WTC11 (cell line): ENCODE measurements at places on chromosomes 13 and 19.

DNA sequence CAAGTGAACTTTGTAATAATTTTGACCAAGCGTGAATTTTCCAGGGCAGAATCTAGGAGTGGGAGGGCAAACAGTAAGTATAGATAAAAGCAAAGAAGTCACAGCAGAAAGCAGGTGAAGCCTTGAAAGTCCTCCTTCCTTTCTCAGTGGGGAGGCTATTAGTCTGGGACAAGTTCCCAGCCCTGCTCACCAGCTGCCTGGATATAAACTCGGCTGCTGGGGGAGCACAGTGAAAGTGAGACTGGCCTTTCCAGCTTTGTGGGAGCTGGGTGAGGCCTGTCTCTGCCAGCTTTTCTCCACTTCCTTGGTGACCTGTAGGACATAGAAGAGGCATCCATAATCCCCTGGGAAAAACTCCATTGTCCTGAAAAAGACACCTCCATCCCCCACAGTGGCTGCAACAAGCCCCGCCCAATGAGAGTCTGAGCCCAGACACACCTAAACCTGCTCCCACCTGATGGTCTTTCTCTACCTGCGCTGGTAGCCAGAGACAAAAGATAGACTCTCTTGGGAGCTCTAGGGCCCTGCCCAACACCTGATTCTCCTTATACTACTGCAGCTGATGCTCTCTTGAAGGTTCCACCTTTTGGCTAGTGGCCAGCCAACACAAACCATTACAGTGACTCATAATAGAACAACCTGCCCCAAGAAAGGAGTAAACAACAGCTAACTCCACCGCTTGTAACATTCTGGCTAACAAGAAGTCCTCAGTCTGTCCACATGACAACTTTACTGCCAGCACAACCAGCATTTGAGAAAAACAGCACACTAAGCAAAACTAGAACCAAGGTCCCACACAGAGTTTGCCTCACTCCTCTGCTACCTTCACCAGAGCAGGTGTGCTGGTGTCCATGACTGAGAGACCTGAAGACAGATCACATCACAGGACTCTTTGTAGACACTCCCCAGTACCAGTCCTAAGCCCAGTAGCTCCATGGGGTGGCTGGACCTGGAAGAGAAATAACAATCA lies 252.2 kb upstream of the SLITRK6 start:
- no peak for DNase-seq

GRCh38 chr13:39186205-39186875 lies 148.1 kb downstream of the NHLRC3 start:
- no peak for DNase-seq

DNA sequence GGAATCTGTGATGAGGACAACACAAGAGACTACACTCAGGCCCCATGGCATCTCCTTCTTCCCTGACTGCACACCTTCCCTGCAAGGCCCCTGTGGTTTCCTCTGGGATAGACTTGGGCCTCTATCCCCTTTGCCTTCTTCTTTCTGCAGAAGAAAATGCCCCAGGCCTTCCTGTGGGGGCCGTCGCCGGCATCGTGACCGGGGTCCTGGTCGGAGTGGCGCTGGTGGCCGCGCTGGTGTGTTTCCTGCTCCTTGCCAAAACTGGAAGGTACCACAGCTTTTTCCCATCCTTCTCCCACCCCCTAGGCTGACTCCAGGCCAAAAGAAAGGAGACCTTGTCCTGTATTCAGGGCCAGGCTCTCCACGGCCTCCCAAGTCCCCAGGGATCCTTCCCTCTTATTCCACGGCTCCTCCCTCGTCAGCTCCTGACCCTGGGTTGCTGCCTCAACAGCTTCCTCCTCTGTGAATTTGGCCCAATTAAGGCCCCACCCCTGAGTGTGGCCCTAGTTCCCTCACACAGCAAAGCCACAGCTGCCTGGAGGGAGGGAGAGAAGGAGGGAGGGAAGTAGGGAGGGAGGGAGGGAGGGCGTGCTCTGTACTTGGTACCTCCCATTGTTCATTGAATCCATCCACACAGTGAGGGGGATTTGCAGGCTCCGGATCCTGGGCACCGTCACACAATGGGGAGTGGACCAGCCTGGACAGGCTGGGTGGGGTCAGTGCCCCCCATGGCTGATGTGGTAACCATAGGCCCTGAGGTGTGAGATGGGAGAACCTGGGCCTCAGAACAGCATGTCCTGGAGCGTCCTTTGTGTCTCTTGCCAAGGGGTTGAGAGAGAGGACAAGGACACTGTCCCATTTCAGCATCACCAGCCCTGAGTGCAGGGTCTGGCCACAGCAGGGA lies 12.5 kb downstream of the CEACAM3 start:
- DNase-seq = no peak

GRCh38 chr19:42386974-42387707 lies 3.0 kb downstream of the CNFN start:
- peak; percentile 89 for DNase-seq

DNA sequence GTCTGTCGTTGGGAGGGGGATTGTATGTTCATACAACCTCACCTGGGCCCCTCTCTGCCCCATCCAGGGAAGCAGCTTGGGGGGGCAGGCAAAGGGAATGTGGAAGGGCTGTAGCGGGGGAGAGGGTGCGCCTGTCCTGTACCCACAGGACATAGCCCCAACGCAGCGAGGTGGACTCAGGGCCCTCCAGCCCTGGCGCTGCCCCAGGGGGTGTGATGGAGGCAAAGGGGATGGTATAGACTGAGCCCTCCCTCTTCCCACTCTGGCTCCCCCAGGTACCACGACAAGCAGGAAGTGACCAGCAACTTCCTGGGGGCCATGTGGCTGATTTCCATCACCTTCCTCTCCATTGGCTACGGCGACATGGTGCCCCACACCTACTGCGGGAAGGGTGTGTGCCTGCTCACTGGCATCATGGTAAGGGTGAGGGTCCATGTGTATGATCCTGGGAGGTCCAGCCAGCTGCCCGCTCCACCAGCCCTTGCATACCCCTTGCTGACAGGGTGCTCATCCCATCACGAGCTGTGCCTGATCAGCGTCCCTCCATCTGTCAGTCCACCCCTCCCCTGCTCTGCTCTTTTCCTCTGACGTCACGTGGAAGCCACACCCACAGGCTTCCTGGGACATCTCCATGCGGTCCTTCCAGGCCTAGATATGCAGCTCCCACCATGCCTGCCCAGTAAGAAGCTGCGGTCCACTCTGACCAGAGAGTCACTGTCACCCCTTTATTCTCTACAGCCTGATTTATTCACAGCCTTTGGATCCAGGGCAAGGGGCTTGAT lies 18.3 kb downstream of the KCNN1 start:
- no peak for DNase-seq

DNA sequence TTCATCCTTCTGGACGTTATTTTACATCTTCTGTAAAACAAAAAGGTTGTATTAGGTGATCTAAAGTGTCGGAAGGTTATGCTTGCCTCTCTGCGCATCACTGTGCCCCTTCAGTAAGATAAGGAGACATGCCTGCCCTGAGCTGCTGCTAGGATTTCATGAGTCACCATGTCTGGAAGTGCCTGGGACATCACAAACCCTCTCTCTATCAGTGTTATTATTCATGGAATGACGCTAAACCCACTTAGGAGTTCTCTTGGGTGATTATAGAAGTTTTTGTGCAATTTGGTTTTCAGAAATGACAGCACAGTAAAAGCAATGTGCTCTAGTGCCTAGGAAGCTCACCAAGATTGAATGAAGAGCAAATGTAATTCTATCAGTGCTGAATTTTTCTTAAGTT lies 617.7 kb downstream of the DCT start:
- DNase-seq = no peak

- no peak for DNase-seq
Measured at GRCh38 chr13:89940383-89940782, 1407.1 kb upstream of the MIR17HG start.

- no peak for DNase-seq
Measured at GRCh38 chr13:44540761-44541434, 35.2 kb downstream of the TSC22D1 start.

GRCh38 chr19:50263176-50263575 lies 59.8 kb downstream of the MYH14 start:
- no peak for DNase-seq

DNA sequence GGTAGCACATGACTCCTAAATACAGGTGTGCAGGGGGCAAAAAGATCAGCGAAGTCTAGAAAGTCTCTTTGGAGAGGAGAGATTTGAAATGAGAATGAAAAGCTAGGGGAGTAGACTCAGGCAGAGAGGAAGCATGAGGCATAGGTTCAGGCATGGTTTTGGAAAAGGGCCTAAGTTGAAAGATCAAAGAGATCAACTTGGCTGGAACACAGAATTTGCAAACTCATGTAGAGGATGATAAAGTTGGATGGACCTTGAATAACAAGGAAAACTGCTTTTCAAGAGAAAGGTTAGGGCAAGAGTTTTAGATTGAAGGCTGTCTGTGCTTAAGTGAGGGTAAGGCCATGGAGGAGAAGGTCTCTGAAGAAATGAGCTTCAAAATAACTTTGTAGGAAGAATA lies 47.4 kb upstream of the UBAC2 start:
- DNase-seq = no peak

GRCh38 chr19:29292153-29292552 lies 79.2 kb upstream of the UQCRFS1 start:
- DNase-seq = no peak

DNA sequence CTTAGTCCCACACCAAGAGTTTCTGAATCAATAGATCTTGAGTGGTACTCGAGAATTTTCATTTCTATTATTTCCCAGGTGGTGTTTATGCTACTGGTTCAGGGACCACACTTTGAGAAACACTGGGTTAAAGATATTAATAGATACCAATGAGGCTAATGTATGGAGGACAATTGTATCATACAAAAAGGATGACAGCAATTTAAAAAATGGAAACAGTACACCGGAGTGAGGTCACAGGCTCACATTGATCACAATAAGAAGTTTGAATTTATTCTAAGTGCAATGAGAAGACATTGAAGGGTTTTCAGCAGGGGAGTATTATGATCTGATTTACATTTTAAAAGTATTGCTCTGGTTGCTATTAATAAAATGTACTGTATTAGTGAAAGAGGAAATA lies 488.3 kb downstream of the PCDH17 start:
- DNase-seq = no peak

DNA sequence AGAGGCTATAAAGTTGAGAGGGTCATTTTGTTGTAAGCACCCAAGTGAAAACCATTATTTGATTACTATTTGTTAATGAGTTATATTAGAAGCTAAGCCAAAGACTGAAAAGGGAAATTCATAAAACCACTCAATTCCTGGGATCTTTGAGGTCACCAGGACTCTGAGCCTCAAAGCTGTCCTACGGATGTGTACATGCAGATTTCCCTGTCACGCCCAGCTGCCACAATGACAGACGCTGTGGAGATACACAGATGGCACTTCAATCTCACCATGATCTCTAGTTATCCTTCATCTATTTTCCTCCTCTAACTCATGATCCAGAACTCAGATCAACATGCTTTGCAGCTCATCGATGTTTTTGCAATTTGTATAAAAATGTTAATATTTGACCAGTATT lies 403.5 kb upstream of the MIR17HG start:
- no peak for DNase-seq

GRCh38 chr19:10920781-10921180 lies 7.7 kb downstream of the YIPF2 start:
- DNase-seq = no peak

DNA sequence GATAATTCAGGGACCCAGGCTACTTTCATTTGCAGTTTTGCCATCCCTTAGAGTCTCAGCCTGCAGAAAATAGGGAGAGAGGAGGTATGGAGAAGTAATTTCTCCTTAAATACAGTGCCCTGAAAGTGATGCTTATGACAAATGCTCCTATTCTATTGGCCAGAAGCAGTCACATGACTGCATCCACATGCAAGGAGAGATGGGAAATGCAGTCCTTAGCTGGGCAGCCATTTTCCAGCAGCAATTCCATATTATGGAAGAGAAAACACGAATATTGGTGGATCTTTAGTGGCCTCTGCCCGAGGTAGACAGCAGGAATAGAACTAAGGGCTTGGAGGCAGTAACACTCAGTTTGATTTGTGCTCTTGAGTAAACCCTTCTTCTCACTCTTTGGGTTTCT lies 39.4 kb downstream of the VAV1 start:
- no peak for DNase-seq

DNA sequence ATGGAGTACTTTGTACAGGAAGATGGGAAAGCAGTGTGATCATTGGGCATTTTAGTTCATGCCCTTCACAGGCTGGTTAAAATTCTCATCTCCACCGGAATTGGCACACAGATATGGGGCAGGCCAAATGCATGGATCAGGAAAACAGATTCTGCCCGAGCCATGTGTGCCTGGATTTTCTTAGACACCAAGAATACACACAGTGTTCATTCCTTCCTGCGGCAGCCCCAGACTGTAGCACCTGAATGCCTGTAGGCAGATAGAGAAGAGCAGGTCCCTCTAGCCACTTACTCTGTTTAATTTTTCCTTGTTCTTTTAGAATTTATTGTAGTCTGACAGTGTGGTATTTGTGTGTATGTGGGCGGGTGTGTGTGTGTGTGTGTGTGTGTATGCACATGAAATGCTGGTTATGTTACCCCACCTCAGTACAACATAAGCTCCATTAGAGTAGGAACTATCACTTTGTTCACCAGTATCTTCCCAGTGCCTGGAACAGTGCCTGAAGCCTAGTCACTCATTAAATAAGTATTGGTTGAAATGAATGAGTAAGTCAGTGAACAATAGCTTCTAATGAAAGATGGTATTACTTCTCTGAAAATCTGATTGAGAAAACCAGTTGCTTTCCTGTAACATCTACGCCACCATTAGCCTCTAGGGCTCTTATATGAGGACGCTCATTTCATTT lies 41.7 kb downstream of the FRY start:
- DNase-seq = no peak

DNA sequence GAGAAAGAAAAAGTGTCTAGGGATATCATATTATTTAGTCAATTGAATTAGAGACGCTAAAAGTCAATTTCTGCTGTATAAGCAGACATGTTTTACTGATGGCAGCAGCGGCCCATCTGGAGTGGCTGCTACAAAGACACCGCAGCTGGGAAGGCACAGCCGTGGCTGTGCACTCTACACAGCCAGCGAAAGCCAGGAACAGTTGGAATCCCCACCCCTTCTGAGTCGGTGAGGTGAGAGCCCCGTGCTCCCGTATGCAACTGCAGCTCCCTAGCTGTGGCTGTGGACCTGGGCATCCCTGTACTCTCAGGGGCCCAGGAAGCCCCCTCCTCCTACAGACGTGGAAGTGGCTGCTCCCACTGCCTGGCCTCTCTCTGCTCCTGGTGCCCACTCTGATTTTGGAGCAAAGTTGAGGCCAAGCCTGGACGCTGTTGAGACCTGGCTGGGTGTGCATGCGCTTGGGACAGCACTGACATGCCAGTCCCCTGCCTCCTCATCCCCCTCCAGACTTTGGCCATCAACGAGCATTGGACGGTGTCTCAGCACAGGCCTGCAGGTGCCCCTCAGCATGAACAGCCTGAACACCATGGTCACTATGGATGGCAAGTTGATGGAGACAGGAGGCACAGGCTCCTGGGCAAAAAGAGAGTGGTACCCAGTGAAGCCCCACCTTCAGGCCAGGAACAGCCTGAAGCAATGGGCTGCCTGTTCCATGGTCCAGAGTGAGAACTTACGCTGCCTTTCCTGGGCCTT lies 944.0 kb upstream of the MIR17HG start:
- no peak for DNase-seq

- DNase-seq = no peak
Measured at GRCh38 chr13:21077076-21077787, 15.8 kb upstream of the LATS2 start.
